Caudate nucleus (tissue), 63 donors: ENCODE measurements at places on chromosomes 13 and 19.

- DNase-seq: no peak
Measured at GRCh38 chr19:13025819-13026456, 30.7 kb downstream of the NFIX start.

DNA sequence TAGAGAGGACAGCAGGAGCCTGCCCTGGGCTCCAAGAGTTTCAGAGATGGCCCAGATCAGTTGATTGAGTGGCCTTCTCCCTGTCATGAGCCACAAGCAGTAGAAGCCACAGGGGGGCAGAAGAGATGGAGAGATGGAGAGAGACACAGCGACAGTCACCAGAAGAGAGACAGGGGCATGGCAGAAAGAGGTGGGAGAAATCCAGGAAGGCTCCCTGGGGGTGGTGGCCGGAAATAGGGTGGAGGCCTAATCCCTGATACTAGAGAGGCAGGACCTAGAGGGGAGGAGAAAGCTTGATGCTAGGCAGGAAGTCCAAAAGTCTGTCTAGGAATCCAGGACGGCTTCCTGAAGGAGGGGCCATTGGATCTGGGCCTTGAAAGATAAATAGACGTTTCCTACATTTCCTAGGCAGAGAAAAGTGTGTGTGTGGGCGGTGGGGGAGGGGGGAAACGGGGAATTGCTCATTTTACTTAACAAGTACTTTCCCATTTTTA lies 9.6 kb upstream of the TPM4 start:
- DNase-seq: no peak

DNA sequence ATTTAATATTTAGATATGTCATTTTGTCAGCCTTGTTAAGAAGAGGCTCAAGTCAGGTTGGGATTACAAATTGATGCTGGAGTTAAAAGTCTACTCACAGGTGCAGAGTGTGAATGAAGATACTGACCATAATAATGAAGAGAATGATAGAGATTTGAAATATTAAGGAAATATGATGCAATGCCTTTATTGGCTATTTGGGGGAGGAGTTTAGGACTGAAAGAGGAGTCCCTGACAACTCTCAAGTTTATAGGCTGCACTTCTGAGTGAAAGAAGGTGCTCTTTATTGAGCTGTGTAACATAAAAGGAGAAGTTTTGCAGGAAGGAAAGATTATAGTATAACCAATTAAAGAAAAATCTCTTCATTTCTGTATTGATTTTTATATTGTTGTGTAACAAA lies 827.7 kb upstream of the PCDH9 start:
- no peak for DNase-seq

GRCh38 chr19:44951179-44952159 lies 3.7 kb upstream of the CLPTM1 start:
- DNase-seq: peak; percentile 80

GRCh38 chr13:104980586-104980985 lies 1554.9 kb downstream of the EFNB2 start:
- DNase-seq: no peak

GRCh38 chr13:114059946-114060860 lies 72.2 kb downstream of the RASA3 start:
- DNase-seq: no peak

GRCh38 chr13:40171566-40171965 lies 494.9 kb downstream of the FOXO1 start:
- DNase-seq: no peak

GRCh38 chr13:90968166-90968904 lies 379.2 kb upstream of the MIR17HG start:
- DNase-seq: no peak

- no peak for DNase-seq
Measured at GRCh38 chr13:75352641-75353327, 129.2 kb downstream of the TBC1D4 start.

DNA sequence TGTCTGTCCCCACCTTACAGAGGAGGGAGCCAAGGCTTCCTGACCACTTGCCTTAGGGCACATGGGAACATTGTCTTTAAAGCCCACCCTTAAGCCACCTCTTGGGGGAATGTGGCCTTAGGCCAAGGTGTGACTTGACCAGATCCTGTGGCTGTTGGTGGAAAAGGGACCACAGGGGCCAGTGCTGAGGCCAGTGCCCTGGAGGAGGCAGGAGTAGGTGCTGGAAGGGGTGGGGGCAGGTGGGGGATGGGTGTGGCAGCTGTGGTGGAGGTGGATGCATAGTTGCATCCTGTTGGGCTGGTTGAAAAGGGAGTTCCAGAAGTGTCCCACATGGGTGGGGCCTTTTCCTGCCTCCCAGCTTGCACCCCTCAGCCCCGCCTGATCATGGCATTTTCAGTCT lies 44.8 kb downstream of the DNM2 start:
- no peak for DNase-seq

GRCh38 chr13:78372581-78372980 lies 230.8 kb downstream of the POU4F1 start:
- no peak for DNase-seq

DNA sequence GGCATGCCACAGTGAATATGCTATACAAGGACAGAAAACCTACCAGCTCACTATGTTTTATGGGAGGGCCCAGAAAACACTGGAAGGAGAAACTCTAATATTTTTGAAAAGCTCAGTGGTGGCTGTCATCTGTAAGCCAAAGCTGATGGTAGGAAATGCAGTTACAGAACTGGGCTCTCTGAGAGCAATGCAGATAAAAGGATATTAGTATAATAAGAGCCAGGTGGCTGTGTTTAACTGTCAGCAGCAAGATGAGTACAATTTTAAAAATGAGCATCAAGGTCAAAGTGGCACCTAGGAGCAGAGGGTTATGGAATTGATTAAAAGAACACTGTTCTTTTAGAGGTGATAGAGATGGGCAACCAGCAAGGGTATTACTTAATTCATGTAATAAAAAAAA lies 345.0 kb downstream of the NDFIP2 start:
- DNase-seq: no peak

GRCh38 chr19:13623716-13624710 lies 117.7 kb upstream of the CACNA1A start:
- no peak for DNase-seq

DNA sequence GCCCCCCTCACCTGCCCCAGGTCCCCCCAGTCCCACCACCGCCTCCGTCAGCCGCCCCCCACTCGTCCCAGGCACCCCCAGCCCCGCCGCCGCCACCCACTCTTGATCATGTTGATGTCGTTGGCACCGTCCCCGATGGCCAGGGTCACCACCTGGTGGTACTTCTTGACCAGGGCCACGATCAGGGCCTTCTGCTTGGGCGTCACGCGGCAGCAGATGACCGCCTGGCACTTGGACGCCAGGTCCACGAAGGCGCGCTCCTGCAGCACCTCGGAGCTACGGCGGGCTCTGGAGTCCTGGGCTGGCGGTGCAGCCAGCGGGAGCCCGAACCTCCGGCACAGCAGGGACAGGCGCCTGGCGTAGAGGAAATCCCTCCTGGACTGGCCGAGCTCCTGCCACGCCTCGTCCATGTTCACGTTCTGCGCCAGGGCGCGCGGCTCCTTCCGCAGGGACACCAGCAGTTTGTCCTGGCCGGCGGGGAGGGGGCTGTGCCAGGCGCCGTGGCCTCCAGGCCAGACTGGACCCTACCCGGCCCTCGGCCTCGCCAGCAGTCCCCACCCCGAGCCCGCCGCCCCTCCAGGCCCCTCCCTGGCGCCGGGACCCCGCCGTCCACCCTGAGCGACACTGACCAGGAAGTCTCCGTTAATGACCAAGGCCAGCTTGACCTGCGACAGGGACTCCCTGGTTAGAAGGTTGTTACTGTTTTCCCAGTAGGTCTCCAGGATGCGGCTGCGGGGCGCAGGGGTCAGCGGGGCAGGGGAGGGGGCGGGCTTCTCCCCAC lies 22.6 kb downstream of the ATP8B3 start:
- no peak for DNase-seq

GRCh38 chr19:30446850-30447552 lies 74.8 kb downstream of the ZNF536 start:
- DNase-seq: no peak

DNA sequence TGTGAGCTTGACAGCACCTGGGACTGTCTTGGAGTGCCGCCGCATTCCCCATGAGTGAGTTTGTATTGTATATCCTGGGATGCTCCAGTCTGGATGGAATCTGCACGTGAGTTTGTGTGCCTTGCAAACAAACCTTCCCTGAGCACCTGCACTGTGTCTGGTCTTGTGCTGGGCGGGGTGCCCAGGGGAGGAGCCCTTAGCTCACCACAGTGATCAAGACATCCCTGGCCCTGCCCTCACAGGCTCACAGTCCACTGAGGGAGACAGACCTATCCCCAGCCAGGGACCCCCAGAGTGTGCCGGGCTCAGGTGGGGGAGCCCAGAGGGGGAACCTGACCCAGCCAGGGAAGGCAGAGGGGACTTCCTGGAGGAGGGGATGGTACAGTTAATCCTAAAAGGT lies 1.7 kb upstream of the BCAM start:
- DNase-seq: no peak

DNA sequence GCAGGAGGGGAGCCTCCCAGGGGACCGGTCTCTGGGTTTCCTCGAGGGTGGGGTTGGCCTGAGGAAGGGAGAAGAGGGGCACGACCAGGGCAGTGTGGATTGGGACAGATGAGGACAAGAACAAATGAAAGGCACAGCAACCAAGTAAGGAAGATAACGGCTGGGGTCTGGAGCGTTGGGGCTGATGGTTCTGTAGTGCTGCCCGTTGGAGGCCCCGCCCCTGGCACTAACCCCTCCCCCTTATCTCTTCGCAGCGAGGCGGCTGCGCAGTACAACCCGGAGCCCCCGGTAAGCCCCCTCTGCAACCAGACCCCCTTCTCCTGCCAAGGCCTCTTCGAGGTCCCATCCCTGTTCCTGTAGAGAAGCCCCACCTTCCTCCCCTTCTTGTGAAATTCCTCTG lies 2.2 kb downstream of the CAPNS1 start:
- no peak for DNase-seq

DNA sequence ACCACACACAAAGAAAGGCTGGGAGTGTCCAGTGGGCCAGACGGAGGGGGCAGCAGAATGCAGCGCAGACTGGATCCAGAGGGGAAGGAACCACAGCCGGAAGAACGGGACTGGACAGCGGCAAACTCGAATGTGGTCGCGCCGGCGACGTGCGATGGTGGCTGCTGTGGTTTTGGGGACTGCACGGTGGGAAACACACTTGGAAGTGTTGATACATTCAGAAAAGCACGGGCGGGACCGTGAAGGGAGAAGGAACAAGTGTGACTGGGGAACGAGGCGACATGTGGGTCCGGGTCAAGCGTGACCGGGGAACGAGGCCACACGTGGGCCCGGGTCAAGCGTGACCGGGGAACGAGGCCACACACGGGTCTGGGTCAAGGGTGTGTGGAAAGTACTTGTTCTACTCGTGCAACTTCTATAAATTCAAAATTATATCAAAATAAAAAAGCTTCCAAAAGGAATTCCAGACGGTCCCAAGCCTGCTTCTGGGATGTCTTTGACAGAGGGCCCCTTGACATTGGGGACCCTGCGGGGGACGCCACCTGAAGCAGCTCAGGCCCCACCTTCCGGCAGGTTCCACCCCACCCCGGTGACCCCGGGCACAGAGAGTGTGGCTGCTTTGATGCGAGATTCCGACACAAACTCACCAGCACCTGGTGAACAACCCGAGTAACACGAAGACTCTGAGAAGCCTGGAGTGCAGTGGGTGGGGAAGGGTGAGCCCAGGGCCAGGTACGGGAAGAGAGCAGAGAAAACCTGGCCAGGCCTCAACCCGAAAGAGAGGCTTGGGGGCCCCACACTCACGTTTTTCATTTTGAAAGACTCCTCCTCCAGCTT lies 25.1 kb upstream of the C13orf46 start:
- no peak for DNase-seq
